ENCODE measurements at places on chromosomes 4 and X. TPM values are rescaled to one million over a fixed set of nuclear protein-coding genes. Genes with fewer than 3 reads are reported as not detected.

The UGT2B15 gene
- not detected for polyA plus RNA-seq

The DEFB131A gene
- polyA plus RNA-seq, result not detected

The ZNF630 gene
- 0.88 TPM for polyA plus RNA-seq

The SPANXN4 gene
- polyA plus RNA-seq, result not detected

The GRID2 gene
- polyA plus RNA-seq, result 0.34 TPM

- no peak for DNase-seq
Observed at GRCh38 chr4:38869511-38869910, 1.9 kb downstream of the FAM114A1 start.

DNA sequence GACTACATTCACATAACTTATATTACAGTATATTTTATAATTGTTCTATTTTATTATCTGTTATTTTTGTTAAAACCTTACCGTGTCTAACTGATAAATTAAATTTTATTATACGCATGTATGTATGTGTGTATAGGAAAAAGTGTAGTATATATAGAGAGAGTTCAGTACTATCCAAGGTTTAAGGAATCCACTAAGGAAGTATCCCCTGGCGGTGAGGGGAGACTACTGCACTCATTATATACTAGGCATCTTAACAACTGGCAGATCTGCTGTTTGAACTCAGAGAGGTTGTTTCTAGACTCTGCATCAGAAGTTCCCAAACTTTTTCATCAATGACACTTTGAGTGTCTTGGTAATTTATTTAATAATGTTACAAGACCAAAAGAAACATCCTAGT, 70.9 kb downstream of the NDST4 start:
- no peak for DNase-seq

DNA sequence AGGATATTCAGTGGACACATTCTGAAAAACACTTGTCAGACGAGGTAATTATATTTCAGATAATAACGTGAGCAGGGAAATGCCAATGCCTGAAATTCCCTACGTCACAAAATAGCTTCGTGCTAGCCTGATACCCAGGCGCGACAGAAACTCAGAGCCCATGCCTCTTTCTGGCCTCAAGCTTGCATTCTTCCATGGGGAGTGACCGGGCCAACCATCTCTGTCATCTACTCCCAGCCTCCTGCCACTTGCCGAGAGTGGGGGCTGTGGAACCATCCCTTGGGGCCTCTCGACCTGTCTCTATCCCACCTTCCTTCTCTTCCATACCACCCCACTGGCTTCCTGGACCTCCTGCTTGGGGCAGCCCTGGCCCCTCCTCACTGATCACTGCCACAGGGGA, 34.5 kb upstream of the CDKN2AIP start:
- no peak for DNase-seq

DNA sequence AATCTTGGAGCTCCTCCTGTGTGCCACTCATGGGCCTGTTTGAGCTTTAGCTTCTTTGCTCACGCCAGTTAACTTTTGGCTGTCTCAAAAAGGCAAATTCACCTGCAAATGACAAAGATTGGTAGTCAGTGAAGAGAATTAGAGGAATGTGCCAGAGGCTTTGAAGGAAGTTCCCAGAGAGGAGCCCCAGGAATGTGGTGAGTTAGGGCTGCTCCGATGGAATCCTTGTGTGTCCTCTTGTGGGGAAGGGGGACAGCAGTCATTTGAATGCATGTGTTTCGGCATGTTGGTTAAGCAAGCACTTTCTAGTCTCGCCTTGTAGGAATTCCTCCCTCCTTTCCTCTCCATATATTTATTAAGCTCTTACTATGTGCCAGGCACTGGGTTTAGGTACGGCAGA, 62.9 kb downstream of the ELF4 start:
- no peak for DNase-seq

GRCh38 chr4:1576961-1577821, 106.9 kb downstream of the FAM53A start:
- DNase-seq, result no peak

GRCh38 chr4:137934046-137934445, 308.1 kb downstream of the SLC7A11 start:
- DNase-seq, result no peak

DNA sequence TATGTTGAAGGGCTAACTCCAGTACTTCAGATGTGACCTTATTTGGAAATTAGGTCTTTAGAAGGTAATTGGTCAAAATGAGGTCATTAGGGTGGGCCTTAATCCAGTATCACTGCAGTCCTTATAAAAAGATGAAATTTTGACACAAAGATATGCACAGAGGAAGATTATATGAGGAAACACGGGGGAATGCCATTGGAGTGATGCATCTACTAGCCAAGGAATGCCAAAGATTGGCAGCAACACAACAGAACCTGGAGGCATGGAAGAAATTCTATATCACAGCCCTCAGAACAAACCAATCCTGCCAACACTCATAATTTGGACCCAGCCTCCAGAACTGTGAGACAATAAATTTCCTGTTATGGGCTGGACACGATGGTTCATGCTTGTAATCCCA, 17.6 kb downstream of the TRIM61 start:
- no peak for DNase-seq

DNA sequence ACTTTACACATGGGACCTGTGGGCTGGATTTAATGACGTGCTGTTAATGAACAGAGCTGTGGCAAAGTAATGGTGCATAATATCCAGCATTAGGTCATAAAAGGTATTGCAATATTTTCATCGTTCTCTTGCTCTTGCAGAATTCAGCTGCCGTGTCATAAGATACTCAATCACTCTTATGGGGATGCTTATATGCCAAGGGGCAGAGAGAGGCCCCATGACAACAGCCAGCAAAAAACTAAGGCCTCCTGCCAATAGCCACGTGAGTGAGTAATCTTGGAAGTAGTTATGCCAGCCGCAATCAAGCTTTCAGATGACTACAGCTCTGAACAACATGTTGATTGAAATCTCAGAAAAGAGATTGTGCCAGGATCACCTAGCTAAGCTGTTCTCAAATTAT, 616.9 kb downstream of the FSTL5 start:
- no peak for DNase-seq

DNA sequence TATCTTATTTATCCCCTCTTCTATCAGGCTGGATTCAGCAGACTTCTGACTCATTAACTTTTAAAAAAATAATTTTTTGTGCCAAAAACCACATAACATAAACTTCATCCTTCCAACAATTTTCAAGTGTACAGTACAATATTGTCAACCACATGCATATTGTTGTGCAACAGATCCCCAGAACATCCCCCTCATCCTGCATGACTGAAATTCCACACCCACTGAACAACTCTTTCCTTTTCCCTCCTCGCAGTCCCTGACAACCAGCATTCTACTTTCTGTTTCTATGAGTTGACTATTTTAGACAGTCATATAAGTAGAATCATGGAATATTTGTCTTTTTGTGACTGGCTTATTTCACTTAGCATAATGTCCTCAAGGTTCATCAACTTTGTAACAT, 2.2 kb upstream of the MID2 start:
- DNase-seq, result no peak

- DNase-seq, result no peak
Observed at GRCh38 chr4:39295784-39296183, 70.4 kb downstream of the RFC1 start.

DNA sequence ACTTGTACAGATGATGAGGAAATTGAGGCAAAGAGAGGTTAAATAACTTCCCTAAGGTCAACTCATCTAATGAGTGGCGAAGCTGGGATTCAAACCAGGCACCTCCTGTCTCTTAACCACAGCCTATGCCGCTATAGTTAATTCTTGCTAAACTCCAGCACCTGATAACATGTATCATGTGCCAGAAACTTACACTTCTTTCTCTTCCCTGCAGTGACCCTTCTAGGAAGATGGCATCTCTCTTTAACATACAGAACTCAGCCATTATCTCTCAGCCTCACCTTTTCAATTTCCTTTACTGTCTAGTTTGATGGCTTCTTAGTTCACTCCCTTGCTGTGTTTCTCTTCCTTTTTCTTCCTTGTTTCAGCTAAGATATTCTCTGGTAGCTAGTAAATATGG, 2.5 kb downstream of the VBP1 start:
- DNase-seq, result no peak

DNA sequence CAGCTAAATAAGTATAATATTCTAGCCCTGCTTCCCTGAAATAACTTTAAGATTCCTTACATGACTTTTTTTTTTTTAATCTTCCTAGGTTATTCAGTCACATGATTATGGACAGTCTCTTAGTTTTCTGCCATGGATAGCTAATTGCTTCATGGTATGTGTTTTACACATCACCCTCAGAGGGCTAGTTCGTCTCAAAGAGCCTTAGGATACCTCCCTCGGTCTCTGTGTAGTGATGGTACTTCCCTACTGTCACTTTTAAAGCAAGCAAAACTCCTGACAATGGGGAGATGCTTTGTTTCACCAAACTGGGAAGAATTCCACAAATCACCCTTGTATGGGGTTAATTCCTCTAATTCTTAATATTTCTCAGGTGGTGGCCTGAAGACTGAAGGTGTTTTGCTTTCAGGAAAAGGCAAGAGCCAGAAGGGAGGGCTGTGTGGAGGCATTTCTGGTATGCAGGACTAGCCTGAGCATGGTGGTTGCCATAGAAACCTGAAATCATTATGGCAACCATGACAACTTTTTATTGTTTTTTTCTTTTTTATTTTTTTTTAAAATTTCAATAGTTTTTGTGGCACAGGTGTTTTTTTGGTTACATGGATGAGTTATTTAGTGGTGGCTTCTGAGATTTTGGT, 70.4 kb downstream of the BEX3 start:
- DNase-seq, result no peak

DNA sequence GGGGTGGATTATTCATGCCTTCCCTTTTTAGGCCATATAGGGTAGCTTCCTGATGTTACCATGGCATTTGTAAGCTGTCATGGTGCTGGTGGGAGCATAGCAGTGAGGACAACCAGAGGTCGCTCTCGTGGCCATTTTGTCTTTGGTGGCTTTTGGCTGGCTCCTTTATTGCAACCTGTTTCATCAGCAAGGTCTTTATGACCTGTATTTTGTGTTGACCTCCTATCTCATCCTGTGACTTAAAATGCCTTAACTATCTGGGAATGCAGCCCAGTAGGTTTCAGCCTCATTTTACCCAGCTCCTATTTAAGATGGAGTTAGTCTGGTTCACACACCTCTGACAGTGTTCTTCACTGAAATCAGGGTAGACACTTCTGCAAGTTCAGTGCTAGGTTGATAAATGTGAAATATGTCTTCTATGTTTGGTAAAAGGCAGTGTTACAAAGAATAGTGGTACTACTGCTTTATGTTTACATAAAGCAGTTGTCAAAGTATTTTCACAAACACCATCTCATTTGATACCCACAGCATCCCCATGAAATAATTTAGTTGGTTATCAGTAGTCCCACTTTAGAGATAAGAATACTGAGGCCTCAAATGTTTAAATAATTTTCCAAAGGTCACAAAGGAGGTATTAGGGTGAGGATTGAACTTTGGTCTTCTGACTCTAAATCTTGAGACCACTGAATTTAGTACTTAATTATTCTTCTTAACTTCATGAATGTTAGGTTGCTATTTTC, 77.1 kb upstream of the C4orf54 start:
- no peak for DNase-seq

GRCh38 chr4:83921124-83921523, 385.2 kb downstream of the GPAT3 start:
- DNase-seq, result no peak

GRCh38 chr4:42466273-42466844, 69.1 kb downstream of the SHISA3 start:
- no peak for DNase-seq

DNA sequence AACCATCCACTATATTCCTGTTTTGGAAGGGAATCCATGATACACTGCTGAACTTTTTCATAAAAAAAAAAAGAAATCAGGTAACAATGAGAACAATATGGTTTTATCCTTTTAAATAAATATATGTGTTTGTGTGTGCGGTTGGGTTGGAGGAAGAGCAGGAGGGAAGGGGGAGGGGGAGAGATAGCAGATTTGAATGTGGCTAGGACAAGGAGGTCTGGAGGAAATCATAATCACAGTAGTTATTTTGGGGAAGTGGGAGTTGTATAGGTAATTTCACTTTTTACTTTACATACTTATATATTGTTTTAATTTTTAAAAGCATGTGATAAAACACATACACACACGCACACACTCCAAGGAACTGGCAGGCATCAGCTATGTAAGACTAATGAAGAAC, 134.5 kb upstream of the MBNL3 start:
- DNase-seq, result no peak

- DNase-seq, result no peak
Observed at GRCh38 chr4:42401171-42401570, 3.9 kb downstream of the SHISA3 start.

DNA sequence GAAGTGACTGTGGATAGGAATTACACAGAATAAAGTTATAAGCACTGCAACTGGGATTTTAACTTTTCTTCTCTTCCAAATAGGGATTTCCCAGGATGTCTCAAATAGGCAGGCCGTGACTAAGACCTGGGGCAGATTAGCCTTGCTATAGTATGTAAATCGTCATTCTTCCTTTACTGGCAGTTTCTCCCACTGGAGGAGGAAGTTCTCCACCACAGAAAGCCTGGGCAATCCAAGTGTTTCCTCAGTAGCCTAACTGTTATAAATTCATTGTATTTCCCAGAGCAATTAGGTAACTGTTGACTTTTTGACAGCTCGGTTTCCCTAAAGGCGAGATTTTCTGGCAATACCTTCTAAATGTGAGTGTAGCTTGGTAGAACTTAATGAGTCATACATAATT, at the start of gene TNIP3:
TNIP3 (minus strand) TSS at position 31 of the 400 bp plus-strand sequence. CDS start 196 bp downstream, outside the sequence.
- no peak for DNase-seq

DNA sequence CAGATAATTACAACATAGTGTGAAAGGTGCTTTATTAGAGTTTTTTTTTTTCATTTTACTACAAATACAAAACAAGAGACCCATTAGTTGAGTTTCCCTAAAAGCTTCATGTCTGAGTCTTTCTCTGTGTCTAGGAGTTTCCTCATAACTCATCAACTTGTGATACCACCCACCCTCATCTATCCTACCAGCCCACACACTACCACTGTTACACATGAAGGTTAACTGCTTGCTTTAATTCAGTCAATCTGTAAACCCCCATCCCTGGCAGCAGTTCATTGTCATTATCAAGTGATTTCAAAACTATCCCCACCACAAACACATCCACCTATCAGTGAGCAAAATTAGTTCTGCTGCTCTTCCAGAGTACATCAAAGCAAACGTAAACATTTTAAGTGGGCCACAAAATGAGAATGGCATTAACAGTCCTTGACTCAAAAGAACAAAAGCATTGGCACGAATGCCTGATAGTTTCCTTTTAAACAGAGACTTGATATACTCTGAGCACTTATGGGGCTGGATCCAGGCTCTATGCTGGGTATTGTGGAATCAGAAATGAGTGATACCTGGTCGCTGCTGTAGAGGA, 331.6 kb upstream of the FAM241A start:
- DNase-seq, result no peak
